ENCODE measurements at places on chromosomes 1 and 21.

- no peak for DNase-seq
Measured at GRCh38 chr1:171833091-171833825, 8.0 kb upstream of the DNM3 start.

- DNase-seq, result no peak
Measured at GRCh38 chr1:7298145-7298544, 473.0 kb upstream of the VAMP3 start.

DNA sequence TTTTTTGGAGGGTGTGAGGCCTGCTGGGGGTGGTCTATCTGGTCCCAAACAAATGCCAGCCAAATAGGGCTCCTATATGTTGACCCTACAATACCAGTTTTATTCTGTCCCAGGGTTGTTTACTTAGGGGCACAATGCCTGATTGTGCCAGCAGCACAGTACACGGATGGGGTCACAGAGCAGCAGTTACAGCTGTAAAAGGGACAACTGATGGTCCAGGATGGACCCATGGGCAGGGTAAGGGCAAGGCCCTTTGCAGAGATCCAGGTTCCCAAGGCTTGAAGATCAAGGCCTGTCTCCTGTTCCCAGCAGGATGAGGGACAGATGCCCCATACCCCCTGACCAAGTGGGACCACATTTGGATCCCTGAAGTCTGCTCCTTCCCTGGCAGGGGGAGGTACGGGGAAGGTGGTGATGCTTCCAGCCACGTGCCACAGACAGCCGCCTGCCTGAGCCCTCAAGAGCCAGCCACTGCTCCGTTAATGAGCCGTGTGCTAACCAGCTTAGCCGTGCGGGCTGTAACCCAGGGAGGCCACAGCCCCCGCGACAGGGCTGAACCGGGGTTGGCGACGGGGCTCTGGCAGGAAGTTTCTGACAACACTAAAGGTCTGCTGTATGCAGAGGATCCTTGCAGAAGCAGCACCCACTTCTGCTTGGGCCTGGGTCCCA, 18.2 kb downstream of the SLC6A9 start:
- DNase-seq, result no peak

DNA sequence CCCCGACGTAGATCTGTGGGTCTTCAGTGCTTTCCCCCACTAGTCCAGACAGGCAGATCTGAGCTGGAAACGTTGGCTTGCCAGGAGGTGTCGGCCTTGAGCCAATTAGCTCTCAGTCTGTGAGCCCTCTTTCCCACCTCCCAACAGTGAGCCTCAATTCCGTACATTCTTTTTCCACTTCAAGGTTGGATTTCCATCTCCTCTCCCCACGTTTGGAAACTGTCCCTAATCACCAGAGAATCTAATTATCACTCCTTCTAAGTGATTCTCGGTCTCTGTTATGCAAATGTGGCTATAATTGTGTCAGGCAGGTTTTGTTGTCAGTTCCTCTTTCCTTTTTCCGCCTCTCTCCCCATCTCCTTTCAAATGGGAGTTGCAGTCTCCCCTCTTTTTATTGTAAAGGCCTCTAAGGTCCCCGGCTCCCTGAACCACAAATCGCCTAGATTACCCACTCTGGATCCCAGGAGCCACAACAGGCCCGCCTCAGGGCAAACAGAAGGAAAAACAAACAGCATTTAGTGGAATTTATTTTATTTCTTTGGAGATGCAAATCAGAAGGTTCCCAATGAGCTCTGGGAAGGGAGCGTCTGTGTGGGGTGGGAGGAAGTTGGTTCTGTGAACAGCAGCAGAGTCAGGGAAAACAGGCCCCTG, 29.4 kb upstream of the LRRN2 start:
- no peak for DNase-seq

Data from skeletal muscle cell (primary cell).